GM04504 (cell line): ENCODE measurements at places on chromosomes 3 and 15.
A peak's percentile ranks its signal among the peaks of the same experiment; 100 is the strongest.

GRCh38 chr3:46668591-46668990 is 24.9 kb downstream of the ALS2CL start:
- no peak for DNase-seq

- DNase-seq, result no peak
Measured at GRCh38 chr3:133494469-133494868, 79.0 kb upstream of the CDV3 start.

- no peak for DNase-seq
Measured at GRCh38 chr3:77799278-77799677, 759.4 kb downstream of the ROBO2 start.

- DNase-seq, result no peak
Measured at GRCh38 chr15:59699810-59700431, 10.8 kb upstream of the BNIP2 start.

DNA sequence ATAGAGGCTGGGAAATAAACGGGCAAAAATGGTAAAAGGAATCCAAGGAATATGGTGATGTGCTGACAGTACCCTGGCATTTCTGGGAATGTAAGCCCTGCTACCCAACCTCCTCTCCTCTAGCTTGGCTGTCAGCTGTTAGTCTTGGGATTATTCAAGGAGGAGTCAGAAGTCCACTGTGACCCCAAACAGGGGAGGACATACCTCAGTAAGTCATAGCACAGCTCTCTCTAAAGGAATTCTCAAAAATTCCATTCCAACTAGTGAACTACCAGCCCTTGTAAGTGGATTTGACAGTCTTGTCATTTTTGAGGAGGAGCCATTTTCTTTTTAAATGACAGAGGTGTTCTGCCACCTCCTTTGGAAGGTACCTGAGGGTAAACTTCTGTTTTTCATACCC is 207.5 kb downstream of the PDCD6IP start:
- DNase-seq, result peak; percentile 22

GRCh38 chr3:172040981-172041963 is 1.9 kb downstream of the FNDC3B start:
- peak; percentile 36 for DNase-seq

- DNase-seq, result no peak
Measured at GRCh38 chr15:94453227-94453988, 222.0 kb downstream of the MCTP2 start.
